ENCODE measurements at places on chromosomes 6 and 20.
A peak's percentile ranks its signal among the peaks of the same experiment; 100 is the strongest.

DNA sequence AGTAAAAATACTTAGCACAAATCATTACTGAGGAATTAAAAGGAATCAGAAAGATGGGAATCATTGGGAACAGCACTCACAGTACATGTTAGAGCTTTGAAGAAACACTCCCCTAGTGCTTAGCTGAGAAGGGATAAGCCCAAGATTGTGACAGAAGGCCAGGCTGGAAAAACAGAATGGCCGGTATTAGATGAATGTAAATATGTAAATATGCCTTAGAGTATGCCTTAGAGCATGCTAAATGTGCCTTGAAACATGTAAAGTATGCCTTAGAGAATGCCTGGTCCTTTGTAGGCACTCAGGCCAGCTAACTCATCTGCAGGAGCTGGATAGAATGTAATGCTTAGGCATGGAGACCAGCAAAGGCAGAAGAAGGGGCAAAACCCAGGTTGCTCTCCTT, 10.6 kb upstream of the TENT5A start:
- DNase-seq = no peak

DNA sequence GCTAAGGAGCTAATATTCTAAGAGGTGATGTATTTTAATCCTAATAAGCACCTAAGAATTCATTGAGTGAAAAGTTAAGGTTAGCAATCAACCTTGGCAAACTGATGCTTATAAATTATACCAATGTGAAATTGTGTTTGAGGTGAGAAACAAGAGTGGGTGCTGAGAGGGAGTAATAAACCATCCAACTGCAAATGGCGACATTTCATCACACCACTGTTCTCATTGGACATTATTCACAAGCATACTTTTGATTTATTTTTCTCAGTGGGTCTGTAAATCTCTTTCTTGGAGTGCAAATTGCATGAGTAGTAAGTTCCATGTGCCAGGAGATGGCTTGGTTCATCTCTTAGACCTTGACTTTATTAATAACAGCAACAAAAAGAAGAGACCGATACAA, 71.5 kb downstream of the BMP6 start:
- DNase-seq = no peak

GRCh38 chr6:84282550-84282949, 55.1 kb upstream of the CEP162 start:
- DNase-seq = no peak

DNA sequence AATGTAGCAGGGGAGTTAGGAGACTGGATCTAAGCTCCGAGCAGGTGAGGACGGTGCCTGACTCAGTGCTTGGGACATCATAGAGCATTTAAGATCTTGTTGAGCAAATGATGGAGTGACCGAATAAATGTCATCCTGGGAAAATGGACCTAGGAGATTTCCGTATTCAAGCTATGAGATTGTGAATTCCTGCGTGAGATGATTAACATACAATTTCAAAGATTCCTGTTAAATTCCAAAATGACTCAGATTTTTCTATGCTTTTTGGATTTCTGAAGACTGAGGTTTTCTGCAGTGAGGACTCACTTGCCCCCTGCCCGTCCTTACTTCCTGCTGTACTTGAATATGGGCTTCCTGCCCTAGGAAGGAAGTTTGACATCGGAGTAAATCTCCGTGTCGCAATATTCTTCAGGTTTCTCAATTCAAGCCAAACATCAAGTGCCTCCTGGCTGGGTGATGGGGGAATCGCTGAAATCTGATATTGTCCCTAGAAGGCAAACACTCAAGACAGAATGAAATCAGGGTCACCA, 5.2 kb downstream of the SYTL3 start:
- DNase-seq = peak; percentile 49

GRCh38 chr6:169969372-169970099, 218.1 kb downstream of the ERMARD start:
- no peak for DNase-seq

- DNase-seq = no peak
These were observed 13.7 kb downstream of the PNPLA1 start for GRCh38 chr6:36283608-36284007.

DNA sequence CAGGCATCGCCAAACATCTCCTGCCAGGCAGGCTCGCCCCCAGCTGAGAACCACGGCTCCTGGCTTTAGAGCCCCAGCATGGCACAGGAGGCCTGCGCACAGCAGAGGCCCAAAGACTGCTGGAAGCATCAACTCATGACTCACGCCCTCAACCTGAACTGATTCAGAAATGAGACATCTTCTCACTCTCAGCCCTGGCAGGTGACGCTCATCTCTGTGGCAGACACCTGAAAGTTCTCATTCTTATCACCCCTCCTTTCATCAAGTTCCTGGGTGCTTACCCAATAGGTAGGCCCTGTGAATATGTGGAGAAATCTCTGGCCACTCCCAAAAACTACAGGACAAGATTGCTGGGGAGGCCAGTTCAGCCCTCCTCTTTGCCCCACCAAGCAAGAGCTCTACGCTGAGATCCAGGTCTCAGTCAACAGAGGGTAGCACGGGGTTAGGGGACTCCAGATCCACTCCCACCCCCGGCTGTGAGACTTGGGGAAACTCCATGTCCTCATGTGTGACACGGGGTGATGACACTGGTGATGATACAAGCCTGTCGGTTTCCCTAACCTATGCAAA, 11.3 kb downstream of the NFATC2 start:
- DNase-seq = no peak

GRCh38 chr6:38587766-38588362, 51.9 kb downstream of the BTBD9 start:
- DNase-seq = no peak

DNA sequence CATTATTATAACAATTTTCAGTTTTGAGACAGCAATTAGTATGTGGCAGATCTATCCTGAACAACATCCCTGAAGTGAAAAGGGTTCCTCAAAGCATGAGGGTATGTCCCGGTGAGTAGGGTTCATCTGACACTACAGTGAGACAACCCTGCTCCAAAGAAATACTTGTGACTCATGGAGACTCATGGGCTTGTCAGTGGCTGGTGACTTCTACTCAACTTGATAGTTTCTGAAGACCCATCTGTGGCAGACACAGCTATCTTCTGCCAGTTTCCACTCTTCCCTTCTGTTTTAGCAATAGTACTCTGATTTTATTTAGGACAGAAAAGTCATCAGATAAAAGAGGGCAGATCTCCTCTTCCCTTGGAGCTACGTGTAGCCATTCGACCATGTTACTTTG, 41.4 kb downstream of the MAP3K7 start:
- DNase-seq = no peak

GRCh38 chr6:45552536-45552935, 174.8 kb upstream of the SUPT3H start:
- DNase-seq = no peak

GRCh38 chr6:152360034-152360433, 277.1 kb downstream of the SYNE1 start:
- DNase-seq = no peak

DNA sequence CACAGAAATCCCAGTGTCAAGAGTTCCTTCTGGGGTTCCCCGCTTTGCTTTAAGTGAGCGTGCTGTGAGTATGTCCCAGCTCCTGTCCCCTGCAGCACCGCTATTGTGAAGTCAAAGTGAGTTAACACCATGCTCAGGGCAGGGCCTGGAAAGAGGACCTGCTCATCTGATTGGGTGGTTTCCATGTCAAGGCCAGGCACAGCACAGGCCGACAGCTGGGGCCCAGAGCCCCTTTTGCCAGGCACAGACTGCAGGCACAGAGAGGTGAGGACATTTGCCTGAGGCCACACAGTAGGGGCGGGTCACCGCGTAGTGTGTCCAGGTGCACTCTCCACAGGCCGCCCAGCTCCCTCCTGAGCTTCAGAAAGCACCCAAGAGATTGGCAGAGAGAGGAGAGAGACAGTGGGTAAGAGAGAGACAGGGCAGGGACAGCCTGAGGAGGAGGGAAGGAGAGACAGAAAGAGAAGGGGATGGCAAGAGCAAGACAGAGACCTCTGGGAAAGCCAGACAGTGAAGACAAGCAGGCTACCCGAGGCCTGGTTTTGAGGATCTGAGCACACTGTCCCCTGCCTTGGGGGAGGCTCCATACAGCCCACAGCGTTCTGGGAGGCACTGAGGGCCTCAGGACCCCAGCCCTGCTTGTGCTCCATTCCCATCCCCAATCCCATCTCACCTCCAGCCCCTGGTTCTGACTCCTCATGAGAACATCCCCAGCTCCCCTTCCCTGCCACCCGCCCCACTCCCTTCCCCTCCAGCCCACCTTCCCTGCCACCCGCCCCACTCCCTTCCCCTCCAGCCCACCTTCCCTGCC, 6.5 kb upstream of the BPIFB1 start:
- no peak for DNase-seq

- no peak for DNase-seq
These were observed 109.0 kb upstream of the TRAF3IP2 start for GRCh38 chr6:111714416-111715270.

DNA sequence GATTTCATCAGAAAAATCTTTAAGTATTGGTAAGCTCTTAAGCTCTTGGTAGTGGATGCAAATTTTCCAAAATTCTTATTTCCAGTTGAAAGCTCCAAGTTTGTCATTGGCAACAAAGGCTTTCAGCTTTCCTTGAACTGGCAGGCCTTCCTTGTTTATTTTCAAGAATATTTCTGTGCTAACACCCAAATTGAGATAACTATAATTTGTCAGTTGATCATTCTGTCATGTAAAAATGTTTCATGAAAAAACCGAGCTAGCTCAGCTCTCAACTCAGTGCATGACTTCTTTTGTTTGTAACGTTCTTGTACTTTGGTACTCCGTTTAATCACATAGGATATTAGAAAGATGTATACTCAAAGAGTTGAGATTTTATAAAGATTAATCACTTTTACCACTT, 38.9 kb upstream of the CALHM6 start:
- DNase-seq = no peak

DNA sequence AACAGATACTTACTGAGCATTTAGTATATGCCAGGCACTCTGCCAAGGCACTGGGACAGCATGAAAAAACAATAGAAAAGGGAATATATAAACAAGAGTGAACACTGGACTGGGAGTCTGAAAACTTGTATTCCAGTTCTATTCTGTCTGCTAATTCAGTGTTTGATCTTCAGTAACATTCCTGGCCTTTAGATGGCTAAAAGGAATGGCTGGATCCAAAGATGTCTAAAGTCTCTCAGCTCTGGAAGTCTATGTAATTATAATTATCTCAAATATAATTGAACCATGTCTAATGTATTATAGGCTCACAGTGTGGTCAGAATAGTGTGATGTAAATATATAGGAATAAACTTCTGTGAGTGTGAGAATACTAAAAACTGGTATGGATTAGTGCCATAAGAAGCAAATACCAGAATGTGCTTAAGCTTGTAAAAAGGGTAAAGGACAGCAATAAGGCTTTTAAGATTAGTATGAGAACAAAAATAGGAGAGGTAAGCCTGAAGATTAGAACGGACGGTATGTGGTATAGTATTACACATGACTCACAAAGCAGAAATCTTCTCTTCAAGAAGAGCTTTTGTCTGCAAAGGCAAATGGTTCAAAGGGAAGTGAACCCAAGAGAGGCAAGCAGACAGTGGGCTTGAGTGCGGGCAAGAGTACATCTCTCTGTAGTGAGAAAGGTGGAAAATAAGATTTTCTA, 68.5 kb downstream of the TMEM200A start:
- DNase-seq = no peak

GRCh38 chr6:142946924-142947713, 2.1 kb upstream of the HIVEP2 start:
- peak; percentile 69 for DNase-seq

All from hepatic stellate cell (primary cell).